Putamen (tissue), 1 donor: ENCODE measurements at places on chromosomes 1 and 21.

- no peak for DNase-seq
Observed at GRCh38 chr1:36122062-36123030, 2.7 kb downstream of the COL8A2 start.

DNA sequence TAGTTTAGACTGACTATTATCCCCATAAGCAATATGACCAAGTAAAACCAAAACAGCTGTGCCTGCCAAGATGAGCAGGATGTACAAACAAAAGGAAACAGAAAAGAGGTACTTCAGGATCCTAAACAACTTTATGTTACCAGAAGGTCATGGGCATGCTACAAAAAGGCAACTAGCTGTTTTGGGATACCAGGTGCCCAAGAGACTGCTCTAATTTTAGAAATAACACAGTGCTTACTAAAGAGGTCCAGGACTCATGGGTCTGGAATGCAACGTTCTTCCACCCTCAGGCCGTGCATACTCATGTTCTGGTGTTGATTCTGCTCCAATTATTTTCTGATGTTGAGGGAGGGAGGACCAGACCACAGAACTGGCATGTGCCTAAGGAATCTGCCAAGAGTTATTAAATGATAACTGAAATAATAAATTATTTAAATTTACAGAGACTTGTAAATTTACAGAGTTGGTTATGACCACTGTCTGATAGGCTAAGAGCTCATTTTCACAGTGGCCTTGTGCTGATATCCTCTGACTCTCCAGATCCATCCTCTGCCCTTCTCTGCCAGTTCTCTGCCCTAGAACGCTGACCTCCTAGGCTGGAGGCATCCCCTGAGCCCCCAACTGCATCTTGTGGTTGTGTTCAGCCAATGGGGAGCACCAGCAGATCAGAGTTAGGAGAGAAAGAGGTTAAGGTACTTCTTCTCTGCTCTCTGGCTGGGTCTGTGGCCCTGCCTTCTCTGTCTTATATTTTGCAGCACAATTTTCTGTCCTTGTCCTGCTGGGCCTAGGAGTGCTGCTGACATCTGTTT lies 37.7 kb upstream of the BCL10 start:
- DNase-seq: no peak

GRCh38 chr1:206770531-206771337 lies at the start of gene IL19:
Gene IL19 (plus strand): TSS chr1:206770773. CDS start chr1:206836663, 65,890 bp downstream.
- peak; percentile 22 for DNase-seq

DNA sequence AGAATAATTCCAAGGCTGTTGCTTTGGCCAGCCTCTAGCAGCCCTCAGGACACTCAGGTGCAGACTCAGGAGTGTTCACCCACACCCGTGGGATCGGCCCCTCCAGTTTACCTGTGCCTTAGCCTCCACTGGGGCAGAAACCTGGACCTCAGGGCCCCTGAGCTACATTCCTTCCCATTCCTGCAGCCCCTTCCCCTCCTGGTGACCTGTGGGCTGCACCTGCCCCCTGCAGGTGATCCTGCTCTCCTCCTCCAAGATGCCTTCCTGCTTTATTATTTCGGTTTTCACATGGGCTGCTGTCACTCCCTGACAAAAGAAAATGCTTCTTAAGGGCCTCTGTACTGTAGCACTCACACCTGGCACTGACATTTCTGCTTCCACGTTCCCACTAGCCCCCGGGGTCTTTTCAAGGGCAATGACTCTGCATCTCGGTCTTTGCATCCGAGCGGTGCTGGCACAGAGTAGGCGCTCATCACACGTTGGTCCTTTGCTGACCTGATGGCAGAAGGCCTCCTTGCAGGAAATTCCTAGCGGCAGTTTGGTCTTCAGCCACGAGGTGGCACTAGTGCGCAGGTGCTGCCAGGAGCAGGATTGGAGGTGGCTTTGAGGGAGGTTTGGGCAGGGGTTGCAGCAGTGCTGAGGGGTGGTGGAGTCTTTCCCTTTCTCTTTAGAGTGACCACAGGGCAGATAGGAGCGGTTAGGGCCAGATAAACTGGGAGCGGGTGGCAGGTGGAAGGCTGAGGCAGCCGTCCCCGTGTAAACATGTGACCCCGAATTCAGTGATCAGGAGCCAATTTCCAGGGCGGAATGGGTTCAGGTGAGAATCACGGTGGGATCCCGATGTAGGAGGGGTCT lies 25.3 kb upstream of the ETV3 start:
- DNase-seq: peak; percentile 29

- no peak for DNase-seq
Observed at GRCh38 chr1:53256511-53257453, 18.5 kb upstream of the MAGOH start.

- DNase-seq: peak; percentile 5
Observed at GRCh38 chr21:18114810-18115209, 129.8 kb upstream of the CHODL start.

- no peak for DNase-seq
Observed at GRCh38 chr21:45308194-45309068, 20.7 kb upstream of the POFUT2 start.

- no peak for DNase-seq
Observed at GRCh38 chr1:66291531-66291864, 242.5 kb upstream of the SGIP1 start.

GRCh38 chr1:44660176-44660575 lies 14.1 kb downstream of the TMEM53 start:
- DNase-seq: peak; percentile 78

GRCh38 chr1:35838693-35839245 lies 31.0 kb downstream of the AGO4 start:
- no peak for DNase-seq

DNA sequence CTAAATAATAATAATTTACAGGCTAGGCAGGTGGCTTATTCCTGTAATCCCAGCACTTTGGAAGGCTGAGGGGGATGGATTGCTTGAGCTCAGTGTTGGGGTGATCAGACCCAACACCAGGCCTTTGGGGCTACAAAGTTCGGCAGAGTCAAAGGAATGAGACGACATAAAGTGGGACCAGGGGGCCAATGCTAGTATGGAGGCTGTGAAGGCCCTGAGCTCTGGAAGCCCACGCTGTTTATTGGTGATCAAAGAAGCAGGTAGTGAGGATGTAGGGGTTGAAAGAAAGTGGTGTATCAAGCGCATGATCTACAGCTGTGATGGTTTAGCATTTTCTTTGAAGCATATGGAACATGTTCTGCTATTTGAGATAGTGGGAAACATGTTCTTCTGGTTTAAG lies 5.6 kb downstream of the BTBD8 start:
- no peak for DNase-seq

- DNase-seq: no peak
Observed at GRCh38 chr1:94734963-94735901, 84.9 kb upstream of the SLC44A3 start.

DNA sequence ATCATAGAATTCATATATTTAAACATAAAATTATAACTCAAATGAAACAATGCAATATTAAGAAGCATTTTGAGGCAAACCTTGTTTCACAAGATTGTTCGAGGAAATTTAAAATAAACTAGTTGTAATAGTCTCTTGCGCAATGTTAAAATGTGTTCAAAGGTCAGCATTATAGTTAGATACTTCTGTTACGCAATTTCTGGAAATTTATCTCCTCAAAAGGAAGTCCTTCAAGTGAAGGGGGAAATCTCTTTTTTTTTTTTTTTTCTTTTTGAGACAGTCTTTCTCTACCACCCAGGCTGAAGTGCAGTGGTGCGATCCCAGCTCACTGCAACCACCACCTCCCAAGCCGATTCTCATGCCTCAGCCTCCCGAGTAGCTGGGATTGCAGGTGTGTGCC lies 52.1 kb downstream of the FMO4 start:
- DNase-seq: no peak

DNA sequence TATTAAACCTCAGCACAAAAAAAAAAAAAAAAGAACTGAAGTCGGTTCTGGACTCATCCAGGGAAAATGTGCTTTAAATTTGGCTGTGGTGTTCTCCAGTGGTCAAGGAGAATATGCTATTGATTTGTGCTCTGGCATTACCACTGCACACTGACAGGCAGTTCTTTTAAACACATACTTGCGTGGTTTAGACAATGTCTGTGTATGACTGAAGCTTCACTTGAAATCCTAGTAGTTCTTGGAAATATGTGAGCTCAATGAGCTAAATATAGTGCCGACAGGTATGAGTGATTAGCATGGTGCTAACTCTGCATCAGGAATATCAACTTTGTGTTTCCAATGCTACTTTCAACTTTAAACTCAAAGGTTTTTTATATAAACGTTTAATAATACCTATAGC lies 415.6 kb downstream of the SMYD3 start:
- no peak for DNase-seq

DNA sequence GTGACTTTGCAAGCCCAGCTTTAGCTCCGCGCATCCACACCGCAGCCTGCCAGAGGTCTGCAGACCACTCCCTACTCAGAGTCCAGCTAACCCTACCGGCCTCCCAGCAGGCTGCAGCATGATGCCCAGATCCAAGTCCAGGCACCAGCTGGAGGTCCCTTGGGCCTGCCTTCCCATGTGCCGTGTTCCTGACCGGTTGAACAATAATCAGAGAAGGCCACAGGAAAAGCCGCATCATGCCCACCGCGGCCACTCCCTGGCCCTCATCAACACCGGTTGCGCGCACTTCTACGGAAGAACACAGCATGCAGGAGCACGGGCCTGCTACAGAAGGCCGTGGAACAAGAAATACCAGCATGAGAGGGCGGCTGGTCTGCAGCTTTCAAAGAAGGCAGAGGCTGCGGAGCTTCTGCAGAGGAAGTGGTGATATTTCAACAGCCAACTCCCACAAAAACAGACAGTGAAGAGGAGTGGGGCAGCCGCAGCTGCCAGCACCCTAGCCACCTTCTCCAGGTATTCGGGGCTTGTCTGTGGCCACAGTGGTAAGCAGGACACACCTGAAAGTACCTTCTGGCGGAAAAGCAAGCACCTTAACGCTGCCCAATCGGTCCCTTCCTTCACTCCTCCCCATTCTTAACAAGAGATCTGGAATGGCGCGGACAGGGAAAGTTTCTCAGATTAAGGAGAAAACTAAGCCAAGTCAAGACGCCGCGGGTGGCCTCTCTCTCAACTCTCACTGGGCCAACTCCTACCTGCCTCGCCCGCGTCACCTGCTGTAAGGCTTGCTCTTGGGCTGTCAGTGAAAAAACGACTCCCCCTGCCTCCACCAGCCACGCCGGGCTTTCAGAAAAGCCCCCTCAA lies 1.5 kb downstream of the PGBD5 start:
- no peak for DNase-seq

DNA sequence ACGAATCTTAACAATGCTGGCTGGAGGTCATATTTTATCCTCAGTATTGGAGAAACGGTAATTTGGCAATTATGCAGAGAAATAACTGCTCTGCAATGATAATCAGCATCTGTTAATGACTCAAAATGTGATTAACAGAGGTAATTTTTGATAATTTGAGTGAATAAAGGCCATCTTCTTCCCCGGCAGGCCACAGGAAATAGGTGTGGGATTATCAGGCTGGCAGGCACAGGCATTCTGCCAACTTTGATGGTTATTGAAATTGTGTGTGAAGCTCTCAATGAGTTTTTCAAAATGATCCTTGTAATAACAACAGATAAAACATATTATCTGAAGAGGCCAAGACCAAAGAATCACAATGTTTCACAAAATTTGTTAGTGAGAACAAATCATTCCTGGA lies 309.0 kb downstream of the PTGER3 start:
- DNase-seq: no peak

- no peak for DNase-seq
Observed at GRCh38 chr1:115246526-115246925, 91.5 kb downstream of the NGF start.

- DNase-seq: no peak
Observed at GRCh38 chr1:116277840-116278540, 95.1 kb upstream of the ATP1A1 start.

DNA sequence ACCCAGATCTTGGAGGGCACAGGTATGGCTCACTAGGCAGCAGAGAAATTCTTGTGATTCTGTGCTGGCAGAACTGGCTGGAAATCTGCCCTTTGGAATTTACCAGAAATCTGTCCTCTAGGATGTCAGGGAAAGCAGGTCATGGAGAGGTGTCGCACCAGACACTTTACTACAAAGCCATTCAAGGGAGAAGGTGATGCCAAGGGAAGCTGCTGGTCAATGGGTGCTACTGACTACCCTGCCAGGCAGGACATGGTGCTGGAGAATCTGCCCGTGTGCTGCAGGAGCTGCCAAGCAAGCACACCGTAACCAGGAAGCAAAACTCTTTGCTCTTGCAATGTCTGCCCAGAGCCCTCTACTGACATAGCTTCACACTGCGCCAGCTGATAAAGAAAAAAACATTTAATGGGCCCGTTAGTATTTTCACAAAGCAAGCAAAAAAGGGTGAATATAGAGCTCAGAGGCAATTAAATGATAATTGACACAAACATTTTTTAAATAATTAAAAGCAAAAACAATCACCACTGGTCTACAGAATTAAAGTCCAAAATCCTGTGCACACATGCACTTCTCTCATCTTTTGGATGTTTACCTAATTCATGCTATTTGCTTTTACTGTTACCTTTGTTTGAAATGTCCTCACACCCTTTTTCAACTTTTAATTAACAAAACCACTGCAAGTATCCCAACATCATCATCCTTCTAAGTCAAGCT lies 7.2 kb upstream of the FBXO28 start:
- DNase-seq: no peak

DNA sequence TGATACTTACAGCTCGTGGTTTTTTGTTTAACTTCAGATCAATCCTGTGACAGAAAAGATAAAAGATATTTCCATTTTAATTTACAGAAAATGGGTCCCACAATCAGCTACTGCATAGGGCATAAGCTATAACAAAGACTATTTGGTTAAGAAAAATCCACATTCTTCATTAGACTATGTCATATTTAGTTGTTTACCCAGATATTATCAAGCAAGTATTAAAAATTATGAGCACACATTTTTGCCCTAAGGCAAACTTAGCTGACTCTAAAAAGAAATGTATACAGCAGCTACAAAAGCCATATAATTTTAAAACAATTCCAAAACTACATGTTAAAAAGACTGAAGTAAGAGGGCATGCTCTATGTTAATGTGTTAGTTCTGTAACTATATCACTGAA lies 18.7 kb downstream of the MEAF6 start:
- DNase-seq: no peak

DNA sequence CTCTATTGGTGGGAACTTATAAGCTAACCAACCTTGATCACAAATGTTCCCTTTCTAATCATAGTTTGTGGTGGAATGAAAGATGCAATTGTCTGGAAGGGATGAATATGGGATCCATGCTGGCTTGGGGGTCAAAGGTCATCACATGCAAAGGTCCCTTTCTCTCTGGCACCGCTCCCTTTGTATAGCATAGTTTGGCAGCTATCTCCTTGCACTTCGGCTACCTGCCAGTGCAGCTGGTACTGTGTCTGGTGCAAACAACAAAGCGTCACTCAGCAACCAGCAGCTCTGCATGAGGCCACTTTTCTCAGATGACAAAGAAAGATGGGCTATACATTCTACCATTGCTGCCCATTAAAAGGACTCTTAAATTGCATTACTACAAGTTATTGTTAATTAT lies 188.2 kb upstream of the NFIA start:
- DNase-seq: no peak

GRCh38 chr1:33366762-33367484 lies 46.0 kb upstream of the A3GALT2 start:
- DNase-seq: no peak
